ENCODE measurements at places on chromosomes 16 and 17.

DNA sequence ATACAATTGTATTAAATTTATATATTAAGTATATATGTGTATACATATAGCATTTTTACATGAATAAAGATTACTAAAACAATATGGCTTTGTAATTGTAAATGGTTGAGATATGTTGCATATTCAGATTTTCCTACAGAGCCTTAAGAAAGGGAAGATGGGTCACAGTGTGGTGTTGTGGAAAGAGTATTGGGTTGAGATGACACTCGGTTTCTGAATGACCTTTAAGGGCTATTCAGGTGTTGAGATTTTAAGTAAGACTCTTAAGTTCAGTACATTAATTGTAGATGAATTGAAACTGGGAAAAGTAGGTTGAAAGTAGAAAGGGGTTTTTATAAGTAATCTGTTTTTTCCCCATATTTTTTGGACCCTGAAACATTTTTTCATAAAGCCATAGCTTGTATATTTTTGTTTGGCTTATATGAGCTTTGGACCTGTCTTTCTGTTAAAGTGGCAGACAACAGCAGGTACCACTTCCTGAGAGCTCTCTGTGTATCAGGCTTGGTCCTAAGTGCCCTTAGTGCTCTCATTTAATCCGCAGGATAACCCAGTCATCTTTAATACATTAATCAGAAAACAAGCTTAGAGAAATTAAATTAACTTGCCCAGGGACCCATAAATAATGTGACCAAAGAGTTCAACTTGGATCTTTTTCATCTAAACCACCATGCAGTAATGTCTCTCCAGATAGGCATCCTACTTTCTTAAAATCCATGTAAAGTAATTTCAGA, 48.5 kb upstream of the MRC2 start:
- DNase-seq: no peak

- DNase-seq: no peak
Measured at GRCh38 chr17:45440161-45440778, 7.6 kb upstream of the ARHGAP27 start.

DNA sequence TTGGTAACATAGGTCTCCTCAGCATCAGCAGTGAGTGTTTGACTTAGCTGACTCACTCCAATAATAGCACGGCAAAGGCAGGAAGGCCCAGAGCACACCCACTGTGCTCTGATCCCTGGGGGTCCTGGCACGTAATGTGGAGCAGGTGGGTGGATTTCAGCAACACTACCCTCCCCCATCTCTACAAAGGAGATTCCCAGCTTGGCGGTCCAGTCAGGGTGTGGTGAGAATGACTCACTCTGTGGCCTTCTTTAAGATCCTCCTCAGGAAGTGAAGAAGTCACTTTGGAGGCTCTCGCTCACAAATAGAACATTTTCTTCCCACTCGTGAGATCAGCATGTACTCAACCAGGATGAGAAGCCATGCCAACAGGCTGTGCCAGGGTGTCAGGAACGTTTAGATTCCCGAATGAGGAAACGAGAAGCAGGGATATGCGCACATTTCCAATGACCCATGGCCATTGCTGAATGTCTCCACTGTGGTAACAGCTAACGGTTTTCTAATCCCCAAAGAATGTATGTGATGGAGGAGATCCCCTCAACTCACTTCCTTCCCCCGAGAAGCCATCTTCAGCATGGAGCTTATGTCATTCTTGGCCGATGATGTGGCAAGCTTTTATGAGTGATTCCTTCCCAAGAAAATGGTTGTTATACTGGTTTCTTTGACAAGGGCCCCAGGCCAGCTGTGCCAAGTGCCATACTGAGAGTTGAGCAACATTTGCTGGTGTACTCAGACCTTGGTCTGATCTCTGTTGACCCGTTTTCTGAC, 365.2 kb downstream of the C16orf95 start:
- DNase-seq: no peak

DNA sequence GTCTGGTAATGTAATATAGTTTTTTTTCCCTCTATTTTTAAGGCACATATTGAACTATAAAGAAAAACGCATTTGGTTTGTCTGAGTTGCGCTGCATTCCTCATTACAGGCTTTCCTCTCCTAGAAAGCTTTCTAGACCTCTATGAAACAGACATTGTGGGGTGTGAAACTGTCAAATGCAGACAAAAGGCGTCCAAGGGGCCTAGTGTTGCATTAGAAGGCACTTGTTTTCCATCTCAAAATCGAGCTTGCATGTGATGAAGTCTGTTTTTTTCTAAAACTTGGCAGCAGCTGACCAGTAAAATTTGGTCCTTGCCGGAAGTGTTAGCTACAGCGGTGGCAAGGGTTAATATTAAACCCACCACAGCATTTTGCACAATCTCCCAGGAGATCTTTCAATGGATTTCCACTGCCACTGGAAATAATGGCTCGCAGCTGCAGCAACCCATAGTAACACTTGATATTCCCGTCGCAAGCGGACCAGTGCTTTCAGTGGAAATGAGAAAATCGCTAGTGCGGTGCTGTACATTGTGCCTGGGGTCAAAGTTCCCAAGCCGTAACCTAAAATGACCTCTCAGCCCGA, 602.6 kb downstream of the KCNJ2 start:
- DNase-seq: no peak

- no peak for DNase-seq
Measured at GRCh38 chr17:7837408-7838088, 3.5 kb downstream of the KDM6B start.

- no peak for DNase-seq
Measured at GRCh38 chr17:7241090-7241733, 1.0 kb downstream of the GABARAP start.

GRCh38 chr17:80100035-80100323, 1.4 kb upstream of the GAA start:
- DNase-seq: no peak

- no peak for DNase-seq
Measured at GRCh38 chr16:83674931-83675535, 132.7 kb upstream of the HSBP1 start.

DNA sequence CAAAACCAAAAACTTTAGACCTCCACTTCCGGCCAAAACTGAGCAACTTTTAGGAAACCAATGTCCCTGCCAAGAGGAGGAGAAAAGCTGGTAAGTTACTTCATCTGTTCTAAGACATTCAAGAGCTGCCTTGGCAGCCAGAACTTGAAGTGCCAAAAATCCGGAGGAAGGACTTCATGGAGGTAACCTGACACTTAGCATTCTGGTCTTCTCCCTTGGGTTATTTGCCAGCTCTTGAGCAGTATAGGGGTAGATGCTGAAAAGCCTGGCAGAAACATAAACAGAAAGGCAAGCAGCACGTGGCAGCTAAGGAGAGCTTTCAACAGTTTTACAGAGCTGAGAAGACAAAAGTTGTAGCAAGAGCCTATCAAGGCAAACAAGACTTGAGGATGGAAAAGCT, 53.2 kb downstream of the CDYL2 start:
- no peak for DNase-seq

- DNase-seq: no peak
Measured at GRCh38 chr17:74951680-74952421, 16.2 kb downstream of the OTOP3 start.

- DNase-seq: no peak
Measured at GRCh38 chr17:30559656-30560055, 82.4 kb downstream of the GOSR1 start.

GRCh38 chr16:1439058-1439698, 5.2 kb downstream of the CCDC154 start:
- DNase-seq: no peak

- DNase-seq: no peak
Measured at GRCh38 chr16:66746048-66746447, 5.4 kb downstream of the DYNC1LI2 start.

GRCh38 chr16:53078247-53078646, 23.5 kb downstream of the CHD9 start:
- no peak for DNase-seq

- DNase-seq: no peak
Measured at GRCh38 chr17:62057696-62058095, 7.4 kb downstream of the MED13 start.

DNA sequence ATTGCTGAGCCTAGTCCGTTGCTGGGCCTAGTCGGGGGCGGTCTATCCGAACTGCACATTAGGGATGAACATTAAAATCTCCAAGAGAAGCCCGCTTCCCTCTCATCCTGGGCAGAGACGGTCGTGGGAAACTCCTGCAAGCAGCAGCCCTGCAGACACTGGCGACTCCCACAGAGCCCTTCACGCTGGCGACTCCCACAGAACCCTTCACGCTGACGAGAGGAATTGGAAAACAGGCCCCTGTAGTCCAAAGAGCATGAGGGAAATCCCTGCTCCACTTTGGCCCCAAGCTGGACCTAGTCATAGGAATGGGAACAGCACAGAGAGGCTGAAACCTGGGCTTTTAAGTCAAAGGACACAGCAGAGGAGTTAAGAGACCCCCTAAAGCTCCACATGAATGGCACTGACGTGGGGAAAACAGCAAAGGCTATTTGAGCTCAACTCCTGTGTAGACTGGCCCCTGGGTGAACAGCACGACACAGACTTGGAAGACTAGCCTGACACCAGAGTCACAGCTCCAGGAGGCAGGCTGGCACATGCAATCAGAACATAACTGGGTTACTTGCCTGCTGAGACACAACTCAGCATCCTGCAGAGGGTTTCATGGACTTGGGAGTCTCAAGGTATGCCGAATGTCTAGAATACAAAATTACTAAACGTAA, 42.2 kb downstream of the WDR45B start:
- no peak for DNase-seq

- DNase-seq: no peak
Measured at GRCh38 chr16:71933913-71934695, 38.8 kb downstream of the IST1 start.

- no peak for DNase-seq
Measured at GRCh38 chr16:68086860-68087268, 1.7 kb downstream of the NFATC3 start.

GRCh38 chr16:660132-660458, 7.8 kb upstream of the RHOT2 start:
- DNase-seq: no peak

- DNase-seq: no peak
Measured at GRCh38 chr17:42337442-42337841, 49.1 kb downstream of the STAT5A start.

- no peak for DNase-seq
Measured at GRCh38 chr17:78026381-78026780, 67.9 kb downstream of the TNRC6C start.

GRCh38 chr16:88061346-88062110, 110.3 kb downstream of the BANP start:
- no peak for DNase-seq

DNA sequence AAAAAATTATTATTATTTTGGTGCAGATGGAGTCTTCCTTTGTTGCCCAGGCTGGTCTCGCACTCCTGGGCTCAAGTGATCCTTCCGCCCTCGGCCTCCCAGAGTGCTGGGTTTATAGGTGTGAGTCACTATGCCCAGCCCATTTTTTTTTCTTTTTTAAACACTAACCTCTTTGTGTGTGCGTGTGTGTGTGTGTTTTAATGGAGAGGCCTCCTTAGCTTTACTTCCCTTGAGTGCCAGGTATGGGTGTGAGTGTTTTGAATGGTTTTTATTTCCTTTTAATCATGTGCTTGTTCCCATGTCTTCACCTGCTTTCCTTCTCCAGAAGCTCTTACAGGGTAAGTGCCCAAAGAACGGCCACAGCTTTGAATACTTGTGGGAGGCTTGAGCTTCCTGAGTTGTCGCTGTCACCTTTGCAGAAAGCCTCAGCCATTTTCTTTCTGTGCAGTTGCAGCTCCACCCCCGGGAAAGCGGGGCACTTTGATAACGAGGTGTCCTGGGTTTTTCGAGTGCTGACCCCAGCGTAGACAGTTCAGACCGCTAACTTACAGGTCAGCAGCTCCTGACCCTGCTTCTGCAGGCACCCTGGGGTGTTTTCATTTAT, 22.6 kb downstream of the AKAP1 start:
- DNase-seq: no peak

GRCh38 chr17:45111850-45112249, 20.5 kb downstream of the PLCD3 start:
- no peak for DNase-seq

- DNase-seq: no peak
Measured at GRCh38 chr17:83091257-83092141, 12.1 kb downstream of the METRNL start.

DNA sequence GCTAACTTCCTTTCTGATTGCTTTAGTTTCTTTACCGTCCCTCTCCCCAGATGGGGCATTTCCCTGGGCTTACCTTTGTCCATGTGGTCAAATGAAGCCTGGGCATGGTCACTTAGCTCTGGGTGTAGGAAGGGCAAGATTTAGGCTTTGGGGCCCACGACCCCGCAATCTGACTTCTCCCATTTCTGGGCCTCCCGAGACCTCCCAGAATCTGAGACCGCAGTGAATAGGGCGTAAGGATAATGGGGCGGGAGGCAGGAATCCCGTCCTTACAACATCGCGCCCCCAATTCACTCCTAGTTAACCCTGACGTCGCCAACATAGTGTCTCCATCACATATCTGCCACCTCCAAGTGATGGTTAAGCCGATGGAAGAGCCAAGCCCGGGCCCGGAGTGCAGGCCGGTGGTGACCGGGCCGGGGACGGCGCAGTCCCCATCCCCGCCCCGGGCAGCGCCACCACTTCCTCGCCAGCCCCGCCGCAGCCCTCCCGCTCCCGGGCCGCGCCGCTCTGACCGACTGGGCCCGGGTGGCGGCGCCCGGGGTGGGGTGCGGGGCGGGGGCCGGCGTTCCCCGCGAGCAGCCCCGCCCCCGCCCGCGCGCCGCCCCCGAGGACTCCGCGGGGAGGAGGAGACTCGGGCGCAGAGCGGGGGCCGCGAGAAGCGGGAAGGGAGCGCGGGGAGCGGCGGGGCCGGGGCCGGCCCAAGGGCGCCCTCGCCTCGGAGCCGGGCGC, at the start of gene RHBDL3:
Gene RHBDL3, plus strand, starts transcription at position 641 of the 732 bp plus-strand sequence. CDS start 358 bp downstream, outside the sequence.
- no peak for DNase-seq

GRCh38 chr17:5947701-5948180, 122.4 kb upstream of the WSCD1 start:
- DNase-seq: no peak

DNA sequence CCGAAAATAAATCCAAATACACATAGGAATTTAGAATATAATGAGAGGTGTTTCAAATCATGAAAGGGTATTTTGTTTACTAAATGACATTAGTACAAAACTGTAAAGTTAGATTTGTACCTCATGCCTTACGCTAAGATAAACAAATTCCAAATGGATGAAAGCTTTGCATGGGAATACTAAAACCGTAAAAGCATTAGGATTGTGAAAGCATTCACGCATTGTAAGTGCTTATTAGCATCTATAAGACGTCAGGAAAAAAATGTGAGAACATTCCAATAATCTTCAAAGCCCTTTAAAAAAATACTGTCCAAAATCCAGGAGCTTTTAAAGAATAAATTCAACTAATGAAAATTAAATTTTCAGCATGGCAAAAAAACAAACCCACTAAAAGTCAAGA, 24.8 kb upstream of the ALOX15 start:
- no peak for DNase-seq

DNA sequence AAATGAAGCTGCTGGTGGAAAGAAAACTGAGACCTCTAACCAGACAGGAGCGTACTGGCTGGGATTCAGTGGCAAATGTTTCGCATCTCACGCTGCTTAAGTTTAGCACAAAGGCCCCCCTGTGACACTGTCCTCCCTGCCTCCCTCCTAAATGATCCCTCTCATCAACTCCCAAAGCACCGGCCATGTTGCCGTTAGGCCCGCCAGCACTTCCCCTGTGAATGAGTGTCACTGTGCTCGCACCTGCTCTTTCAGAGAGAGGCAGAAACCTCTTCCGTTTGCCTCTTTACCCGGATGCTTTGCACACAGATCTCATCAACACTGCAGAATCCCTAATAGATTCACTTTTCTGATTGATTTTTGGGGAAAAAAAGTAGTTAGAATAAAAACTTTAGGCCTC, 26.5 kb downstream of the MBTPS1 start:
- no peak for DNase-seq

- DNase-seq: no peak
Measured at GRCh38 chr17:63531022-63531965, 8.1 kb downstream of the KCNH6 start.
